Tibial artery (tissue), 4 donors: ENCODE measurements at places on chromosomes 2 and 18.

DNA sequence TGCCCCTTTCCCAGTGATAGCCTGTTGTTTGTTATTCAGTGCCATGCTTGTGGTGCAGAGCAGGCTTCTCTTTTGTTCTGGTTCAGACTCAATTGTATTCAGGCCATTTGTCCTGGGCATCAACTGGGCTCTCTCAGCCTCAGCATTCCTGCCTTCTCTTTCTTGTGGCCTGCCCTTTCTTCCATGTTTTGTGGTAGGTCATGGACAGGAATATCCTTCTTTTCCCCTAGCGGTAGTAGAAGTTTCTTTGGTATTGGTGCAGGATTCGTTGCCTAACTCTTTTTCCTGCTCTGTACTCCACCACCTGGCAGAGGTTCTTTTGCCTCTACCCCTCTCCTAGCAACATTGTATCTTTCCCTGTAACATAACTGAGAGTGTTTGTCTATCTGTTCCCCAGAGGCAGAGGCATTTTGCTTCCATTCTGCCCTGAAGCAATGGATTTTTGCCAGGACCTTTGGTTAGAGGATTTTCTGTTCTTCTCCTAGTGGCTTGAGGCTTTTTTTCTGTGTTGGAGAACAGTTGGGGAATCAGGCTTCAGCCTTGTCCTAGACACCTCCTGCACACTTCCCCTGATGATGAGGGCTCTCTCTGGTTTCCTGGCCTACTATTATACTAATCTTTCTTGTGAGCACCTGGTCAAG is 68.5 kb downstream of the NCOA1 start:
- DNase-seq = no peak

- DNase-seq = no peak
Measured at GRCh38 chr2:24809316-24810007, 16.2 kb downstream of the CENPO start.

GRCh38 chr18:13653746-13654433 is 72.5 kb downstream of the FAM210A start:
- no peak for DNase-seq

DNA sequence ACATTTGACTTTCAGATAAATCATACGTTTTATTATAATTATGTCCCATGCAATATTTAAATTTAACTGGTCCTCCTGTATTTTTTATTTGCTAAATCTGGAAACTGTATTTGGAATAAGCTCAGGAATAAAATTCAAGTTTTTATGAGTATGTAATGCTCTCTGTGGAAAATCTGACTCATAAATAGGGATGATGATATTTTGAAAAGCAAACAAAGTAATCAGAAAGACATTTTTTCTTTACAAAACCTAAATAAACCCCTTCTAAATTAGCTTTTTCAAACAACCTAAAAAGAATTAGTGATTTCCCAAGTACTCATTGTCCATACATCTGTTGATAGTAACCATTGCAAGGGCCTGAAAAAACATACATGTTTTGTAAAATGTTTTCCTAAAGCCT is 41.1 kb downstream of the ASB1 start:
- no peak for DNase-seq

DNA sequence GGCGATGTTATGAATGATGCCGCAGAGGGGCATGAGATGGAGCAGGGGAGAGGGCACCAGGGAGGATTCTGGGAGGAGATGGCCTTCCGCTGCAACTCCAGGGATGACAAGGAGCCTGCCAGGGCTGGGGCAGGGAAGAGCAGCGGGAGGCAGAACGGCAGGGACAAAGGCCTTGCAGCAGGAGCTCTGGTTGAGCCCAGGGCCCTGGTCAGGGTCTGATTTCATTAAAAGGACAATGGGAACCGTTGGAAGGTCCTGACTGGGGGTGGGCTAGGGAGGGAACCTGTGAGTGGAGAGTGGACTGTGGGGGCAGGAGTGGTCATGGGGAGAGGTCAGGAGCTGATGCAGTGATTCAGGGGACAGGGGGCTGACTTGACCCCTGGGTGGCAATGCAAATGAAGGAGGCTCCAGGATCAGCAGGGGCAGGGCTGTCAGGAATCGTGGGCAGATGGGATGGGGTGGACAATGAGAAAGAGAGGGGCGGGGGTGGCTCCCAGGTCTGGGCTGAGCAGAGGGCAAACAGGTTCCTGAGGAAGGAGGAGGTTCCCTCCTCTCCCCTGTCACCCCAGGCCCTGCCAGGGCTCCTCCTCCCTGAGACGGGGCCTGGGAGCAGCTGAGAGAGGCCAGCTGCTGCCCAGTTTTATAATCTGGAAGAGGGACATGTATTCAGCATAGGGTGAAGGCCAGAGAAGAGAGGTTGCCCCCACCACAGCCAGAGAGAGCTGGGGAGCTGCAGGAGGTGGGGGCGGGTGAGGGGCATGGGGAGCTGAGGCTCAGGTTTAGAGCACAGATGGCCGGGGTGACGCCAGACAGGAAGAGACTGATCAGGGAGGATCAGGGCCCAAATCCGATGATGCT is 7.3 kb upstream of the DUSP2 start:
- DNase-seq = peak; percentile 45

DNA sequence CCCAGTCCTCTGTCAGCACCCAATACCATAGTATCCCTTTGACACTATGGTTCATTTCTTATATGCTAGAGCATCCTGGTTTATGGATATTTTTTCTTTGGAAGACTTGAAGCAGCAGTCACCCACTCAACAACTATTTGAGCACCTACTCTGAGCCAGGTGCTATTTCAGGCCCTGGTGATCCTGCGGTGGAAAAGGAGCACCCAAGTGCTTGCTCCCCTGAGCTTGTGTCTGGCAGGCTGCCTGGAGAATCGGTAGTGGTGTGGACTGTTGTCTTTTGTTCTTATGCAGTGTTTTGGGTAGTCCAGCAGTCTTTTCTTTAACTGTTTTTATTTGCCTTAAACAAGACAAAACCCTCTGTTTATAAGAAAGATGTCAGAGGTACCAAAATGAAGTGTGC is 28.9 kb downstream of the NCK2 start:
- DNase-seq = no peak

DNA sequence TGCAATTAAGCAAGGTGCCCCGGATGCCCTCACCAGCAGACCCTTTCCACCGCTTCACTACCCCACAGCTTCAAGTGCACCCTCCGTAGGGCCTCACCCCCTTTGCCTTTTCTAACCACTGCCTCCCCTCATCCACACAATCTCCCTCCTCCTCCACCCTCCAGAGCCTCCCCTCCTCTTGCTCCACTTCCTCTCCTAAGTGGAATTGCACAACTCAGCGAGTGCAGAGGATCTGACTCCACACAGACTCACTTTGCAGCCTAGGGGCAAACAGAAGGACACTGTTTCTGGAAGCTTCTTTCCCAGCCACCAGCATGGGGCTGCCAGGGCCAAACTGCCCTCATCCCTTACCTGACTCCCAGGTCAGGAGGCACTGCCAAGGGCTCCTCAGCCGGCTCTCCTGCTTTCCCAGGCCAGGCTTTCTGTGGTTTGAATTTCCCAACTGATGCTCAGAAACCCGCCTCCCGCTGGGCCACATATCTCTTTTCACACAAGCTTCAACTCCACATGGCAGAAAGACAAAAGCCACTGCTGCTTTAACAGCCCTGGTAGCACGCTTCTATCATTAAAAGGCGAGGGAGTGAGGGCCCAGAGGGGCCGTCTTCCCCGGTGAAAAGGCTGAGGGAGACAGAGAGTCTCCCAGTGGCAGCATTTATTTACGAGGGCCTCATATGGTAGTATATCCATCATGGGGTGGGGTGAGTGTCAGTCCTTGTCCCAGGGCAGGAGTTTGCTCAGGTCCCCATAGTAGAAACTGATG is 74.7 kb upstream of the MGAT4A start:
- peak; percentile 54 for DNase-seq

GRCh38 chr2:24957221-24957620 is 14.5 kb downstream of the DNAJC27 start:
- DNase-seq = no peak

- no peak for DNase-seq
Measured at GRCh38 chr2:75309596-75310463, 110.5 kb upstream of the TACR1 start.

GRCh38 chr18:35661483-35662146 is 80.1 kb downstream of the GALNT1 start:
- DNase-seq = no peak

- DNase-seq = peak; percentile 61
Measured at GRCh38 chr2:160338901-160339685, 139.0 kb upstream of the ITGB6 start.

GRCh38 chr18:79404567-79404910 is 8.8 kb downstream of the NFATC1 start:
- DNase-seq = no peak

- no peak for DNase-seq
Measured at GRCh38 chr18:40606996-40607395, 1348.0 kb upstream of the PIK3C3 start.

DNA sequence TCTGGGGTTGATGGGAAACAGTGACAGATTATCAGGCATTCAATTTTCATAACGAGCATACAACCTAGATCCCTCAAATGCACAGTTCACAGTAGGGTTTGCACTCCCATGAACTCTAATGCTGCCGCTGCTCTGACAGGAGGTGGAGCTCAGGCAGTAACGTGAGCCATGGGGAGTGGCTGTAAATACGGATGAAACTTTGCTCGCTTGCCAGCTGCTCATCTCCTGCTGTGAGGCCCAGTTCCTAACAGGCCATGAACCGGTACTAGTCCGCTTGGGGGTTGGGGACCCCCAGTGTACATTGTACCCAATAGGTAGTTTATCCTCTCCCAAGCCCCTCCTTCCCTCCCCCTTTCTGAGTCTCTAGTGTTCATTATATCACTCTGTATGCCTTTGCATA is 94.6 kb downstream of the PTH2R start:
- no peak for DNase-seq

DNA sequence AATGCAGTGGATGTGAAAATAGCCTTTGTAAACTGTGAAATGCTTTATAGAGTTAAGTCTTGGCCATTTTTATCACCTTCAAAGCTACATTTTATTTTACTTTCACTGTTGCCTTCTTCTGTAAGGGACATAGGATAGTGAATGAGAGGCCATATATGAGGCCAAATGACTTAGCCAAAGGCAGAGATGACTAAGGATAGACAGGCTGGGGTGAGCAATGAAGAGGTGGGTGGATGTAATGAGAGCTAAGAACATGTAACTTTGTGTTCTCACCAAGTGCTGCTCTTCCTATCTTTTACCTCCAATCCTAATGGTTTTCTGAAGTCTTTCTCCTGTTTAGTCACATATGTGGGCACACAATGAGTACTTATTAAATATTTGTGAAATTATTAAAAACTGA is 101.9 kb downstream of the MBD5 start:
- DNase-seq = no peak

DNA sequence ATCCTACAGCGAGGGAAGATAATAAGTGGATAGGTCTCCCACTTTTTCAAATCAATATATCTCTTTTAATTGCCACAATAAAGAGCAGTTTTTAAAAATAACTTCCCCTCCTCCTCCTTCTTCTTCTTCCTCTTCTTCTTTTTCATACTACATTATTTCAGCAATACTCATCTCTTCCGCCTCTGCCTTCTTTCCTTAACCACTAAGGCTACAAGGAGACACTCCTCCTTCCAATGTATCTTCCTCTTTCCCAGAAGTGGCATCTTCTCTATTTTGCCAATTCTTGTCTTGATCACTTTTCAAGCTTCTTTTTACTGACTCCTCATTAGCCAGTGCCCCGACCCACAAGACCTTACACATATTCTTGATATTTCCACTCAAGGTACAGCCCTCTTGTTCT is 546.6 kb upstream of the CHAC2 start:
- DNase-seq = no peak

DNA sequence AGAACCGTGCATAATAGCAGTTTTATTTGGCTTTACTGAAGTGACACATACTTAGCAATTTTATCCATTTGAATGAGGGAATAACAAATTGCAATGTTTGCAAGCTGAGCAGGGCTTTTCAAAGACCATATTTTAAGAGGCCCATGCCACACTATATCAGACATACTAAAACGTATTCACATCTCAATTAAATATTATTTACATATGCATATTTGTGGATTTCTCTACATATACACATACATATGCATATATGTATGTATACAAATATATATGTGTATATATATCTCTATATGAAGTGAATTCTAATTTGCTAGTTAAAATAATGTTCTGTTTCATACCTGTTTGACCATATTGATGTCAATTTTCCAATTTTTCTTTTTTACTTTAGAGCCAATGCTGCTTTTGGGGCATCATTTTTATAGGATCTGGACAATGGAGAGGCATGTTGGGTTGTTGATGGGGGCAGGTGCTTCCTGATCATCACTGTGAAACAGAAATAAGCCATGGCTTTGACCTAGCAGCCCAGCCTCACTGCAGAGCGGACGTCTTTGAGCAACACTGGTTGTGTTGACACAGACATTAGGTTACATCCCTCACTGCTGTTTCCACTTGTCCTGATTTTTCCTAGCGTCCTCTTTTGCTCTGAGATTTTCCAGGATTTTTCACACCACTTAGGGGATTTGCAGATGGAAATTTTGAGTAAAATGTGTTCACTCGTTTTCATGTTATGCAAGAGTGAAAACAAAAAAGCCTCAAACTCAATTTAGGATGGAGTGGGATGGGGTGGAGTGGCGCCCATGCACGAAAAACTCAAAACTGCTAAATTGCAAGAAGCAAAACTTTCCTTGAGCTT is 56.9 kb downstream of the RDH14 start:
- no peak for DNase-seq

DNA sequence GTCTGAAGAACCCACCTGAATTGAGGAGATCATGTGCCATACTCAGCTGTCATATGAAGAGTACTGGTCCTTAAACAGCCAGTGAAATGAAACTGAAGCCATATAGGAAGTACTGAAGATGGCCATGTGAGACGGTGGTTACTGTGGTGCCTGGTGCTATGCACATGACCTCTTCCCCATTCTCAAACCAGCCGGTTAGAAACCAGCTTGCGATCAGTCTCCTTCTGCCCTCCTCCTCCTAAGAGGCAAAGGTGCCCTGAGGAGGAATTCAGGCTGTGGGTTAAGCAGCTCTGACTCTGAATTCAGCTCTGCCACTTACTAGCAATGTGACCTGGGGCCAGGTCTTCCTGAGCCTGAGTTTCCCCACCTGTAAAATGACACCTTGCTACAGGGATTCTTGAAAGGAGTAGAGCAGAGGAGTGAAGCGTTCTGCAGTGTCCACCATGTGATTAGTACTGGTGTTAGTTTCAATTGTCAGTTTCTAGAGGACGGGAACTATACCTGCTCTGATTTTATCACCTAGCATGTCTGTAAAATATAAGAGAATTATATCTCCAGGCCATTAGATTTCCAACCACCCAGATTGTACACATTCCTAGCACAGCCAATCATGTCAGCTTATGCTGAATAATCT is 5.1 kb downstream of the FECH start:
- no peak for DNase-seq

DNA sequence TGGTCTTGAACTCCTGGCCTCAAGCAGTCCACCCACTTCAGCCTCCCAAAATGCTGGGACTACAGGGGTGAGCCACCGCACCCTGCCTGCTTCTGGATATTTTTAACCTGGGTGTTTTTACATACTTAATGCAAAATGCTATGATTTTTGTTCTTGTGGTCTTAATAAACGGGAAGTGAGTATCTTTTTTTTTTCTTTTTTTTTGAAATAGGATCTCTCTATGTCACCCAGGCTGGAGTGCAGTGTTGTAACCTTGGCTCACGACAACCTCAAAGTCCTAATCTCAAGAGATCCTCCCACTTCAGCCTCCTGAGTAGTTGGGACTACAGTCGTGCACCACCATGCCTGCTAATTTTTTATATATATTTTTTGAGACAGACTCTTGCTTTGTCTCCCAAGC is 19.2 kb upstream of the ASXL2 start:
- DNase-seq = no peak

- no peak for DNase-seq
Measured at GRCh38 chr2:143645921-143646645, 516.9 kb downstream of the ARHGAP15 start.

- DNase-seq = no peak
Measured at GRCh38 chr2:196131949-196132925, 39.1 kb downstream of the STK17B start.
